ENCODE measurements at places on chromosomes 2 and 18. TPM values are rescaled to one million over a fixed set of nuclear protein-coding genes. Genes with fewer than 3 reads are reported as not detected.

- DNase-seq = no peak
Observed at GRCh38 chr2:180872255-180872654, 108.2 kb upstream of the UBE2E3 start.

DNA sequence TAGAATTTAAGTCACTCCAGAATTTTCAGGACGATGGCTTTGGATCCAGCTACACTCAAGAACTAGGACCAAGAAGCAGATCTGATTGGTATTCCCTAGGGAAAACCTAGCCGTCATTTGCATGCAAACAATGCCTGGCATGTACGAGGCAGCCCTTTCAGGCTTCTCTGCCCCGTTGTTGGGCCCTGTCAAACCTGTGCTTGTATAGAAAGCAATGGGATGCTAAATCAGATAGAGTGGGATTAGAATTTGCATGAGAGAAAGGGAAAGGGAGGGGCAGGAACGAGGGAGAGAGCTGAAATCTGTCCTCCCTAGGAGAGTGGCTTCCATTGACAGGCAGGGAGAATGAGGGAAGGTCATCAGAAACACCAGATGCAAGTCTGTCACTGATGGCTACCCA lies 28.6 kb downstream of the ARID5A start:
- no peak for DNase-seq

- no peak for DNase-seq
Observed at GRCh38 chr2:13113002-13113401, 396.3 kb downstream of the TRIB2 start.

GRCh38 chr2:240502059-240502429 lies 55.7 kb downstream of the ANKMY1 start:
- DNase-seq = no peak

- DNase-seq = no peak
Observed at GRCh38 chr2:15076668-15077067, 444.2 kb downstream of the LRATD1 start.

- DNase-seq = no peak
Observed at GRCh38 chr2:2021995-2022394, 277.7 kb upstream of the PXDN start.

- DNase-seq = no peak
Observed at GRCh38 chr2:109185338-109185737, 56.3 kb downstream of the SH3RF3 start.

DNA sequence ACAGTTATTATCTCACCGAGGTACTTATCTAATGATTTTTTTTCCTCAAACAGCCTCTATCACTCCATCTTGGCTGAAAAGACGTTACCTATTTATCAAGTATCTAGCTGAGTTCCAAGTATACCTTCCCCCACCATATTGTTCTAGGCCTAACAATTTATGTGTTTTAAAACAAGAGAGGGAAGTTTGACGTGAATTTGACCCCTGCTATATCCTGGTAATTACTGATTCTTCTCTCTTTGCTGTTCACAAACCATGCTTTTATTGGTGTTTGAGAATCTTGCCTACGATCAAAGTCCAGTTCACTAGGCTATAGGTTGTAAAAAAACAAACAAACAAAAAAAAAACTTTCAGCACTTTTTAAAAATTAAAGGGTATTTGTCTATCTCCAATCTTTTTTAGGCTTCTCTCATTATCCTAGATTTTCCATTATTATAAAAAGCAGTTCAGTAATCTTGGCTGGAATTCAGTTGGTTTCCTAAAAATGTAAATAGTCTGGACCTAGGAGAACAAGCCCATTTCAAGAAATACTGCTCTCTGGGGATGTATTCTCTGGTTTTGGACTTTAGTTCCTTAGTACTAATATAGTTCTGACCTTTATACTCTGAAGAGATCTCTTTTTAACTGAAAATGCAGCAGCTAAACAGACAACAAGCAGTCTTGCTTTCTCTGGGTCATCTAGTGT lies 505.4 kb downstream of the CPS1 start:
- DNase-seq = no peak

DNA sequence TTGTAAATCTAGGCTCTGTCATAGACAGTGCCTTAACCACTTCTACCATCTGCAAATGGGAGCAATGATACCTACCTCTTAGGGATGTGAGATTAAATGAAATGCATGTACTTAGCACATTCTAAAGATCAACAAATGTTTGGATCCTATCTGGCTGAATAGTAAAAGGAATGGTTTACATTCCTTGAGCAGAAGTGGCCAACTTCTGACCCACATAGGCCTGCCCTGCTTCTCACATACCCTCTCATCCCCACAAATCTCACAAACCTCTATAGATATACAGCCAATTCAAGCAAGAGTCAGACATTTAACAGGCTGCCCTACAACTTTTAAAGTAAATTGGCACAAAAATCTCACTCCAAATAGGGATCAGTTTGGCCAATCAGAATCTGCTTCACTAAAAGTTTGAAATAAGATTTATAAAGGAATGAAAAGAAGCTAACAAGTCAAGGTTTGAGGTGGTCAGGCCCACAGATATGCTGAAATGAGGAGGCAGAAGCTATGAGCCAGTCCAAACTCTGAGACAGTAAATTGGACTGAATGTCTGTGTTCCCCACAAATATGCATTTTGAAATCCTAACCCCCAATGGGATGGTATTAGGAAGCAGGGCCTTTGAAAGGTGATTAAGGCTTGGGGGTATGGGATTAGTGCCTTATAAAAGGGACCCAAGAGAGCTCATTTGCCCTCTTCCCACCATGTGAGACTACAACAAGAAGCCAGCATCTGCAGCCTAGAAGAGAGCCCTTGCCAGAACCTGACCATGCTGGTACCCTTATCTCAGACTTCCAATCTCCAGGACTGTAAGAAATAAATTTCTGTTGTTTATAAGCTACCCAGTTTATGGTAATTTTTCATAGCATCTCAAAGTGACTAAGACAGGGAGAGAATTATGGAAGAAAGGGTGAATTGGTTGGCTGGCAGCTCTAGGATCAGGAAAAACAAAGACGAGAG lies 227.8 kb upstream of the RBMS1 start:
- DNase-seq = no peak

DNA sequence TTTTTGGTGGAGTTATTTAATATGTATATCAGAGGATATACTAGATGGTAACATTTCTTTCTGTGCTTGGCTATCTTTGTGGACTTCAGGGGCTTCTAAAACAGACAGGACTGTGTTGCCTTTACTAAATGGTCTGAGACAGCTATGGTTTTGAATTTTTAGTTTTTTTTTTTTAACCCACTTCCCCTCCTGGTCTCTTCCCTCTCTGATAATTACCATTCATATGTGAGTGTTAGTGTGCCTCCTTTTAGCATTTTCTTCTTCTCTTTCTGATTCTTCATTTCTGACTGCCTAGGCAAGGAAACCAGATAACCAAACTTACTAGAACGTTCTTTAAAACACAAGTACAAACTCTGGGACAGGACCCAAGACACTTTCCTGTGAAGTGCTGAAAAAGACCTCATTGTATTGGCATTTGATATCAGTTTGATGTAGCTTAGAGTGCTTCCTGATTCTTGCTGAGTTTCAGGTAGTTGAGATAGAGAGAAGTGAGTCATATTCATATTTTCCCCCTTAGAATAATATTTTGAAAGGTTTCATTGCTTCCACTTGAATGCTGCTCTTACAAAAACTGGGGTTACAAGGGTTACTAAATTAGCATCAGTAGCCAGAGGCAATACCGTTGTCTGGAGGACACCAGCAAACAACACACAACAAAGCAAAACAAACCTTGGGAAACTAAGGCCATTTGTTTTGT lies 52.7 kb downstream of the SMAD4 start:
- DNase-seq = no peak

DNA sequence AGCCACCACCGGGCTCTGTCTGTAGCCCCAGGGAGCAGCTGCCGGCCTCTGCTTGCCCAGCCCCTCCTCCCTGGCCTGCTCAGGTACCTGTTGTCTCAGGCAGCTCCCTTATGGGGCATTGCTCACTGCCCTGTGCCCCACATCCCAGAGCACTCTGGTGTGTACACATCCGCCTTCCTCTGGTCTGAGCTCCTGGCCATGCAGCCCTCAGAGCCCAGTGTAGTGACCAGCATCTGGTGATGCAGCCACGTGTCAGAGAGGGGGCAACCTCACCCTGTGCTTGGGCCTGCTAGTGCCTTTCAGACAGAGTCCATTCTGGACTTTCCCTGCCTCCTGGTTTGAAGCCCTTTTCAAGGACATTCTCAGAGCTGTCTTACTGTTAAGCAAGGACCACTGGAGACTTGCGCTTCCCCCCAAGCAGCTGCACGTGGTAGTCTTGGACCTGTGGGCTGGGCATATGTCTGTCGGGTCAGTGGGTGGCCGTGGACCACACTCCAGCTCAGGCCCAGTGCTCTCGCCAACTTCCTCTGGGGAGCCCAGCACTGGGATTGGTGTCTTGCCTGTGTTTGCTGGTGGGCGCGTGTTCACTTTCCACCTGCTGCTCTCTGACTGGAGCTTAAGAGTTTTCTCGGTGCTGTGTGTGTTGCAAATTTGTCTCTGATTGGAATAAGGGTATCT lies 30.7 kb downstream of the DGKD start:
- DNase-seq = no peak

- DNase-seq = no peak
Observed at GRCh38 chr2:161982548-161983330, 91.3 kb downstream of the DPP4 start.

- DNase-seq = no peak
Observed at GRCh38 chr2:238653431-238654109, 194.3 kb upstream of the TWIST2 start.

- DNase-seq = no peak
Observed at GRCh38 chr2:197137826-197138477, 172.6 kb downstream of the ANKRD44 start.

DNA sequence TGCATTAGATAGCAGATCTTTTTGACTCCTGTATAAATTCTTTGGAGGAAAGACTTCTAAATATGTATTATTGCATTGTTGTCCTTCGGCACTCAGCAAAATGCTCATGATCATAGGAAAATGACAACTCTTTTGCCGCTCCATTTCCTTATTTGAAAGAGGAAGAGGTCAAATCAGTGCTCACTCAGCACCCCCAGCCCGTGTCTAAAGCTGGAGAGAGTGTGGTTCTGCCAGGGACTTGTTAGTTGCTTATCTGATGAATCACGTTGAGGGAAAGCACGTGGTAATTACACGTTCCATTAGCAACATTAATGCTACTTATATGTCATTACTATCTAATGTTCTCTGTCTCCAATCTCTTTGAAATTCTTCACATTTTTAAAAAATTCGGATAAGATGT lies 46.0 kb upstream of the MBP start:
- no peak for DNase-seq

GRCh38 chr2:170680172-170680941 lies 34.8 kb upstream of the SP5 start:
- no peak for DNase-seq

- DNase-seq = no peak
Observed at GRCh38 chr2:42917425-42917927, 125.1 kb upstream of the HAAO start.

GRCh38 chr2:220296174-220296573 lies 668.7 kb downstream of the SLC4A3 start:
- no peak for DNase-seq

DNA sequence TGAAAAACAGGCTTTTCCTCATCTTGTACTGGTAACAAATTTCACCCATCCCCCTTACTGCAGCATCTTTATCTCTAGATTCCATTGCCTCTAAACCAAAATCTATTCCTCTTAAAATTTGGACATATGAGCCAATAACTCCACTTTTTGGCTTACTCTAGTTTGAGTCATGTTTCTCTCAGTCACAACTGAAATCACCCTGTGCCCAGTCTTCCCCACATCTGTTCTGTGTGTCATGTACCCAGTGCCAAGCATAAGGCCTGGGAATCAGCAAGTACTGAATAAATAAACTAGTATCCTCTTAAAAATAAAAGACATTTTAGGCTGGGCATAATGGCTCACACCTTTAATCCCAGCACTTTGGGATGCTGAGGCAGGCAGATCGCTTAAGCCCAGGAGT lies 20.8 kb upstream of the CHN1 start:
- DNase-seq = no peak

- DNase-seq = no peak
Observed at GRCh38 chr2:85173909-85174308, 40.7 kb downstream of the TCF7L1 start.

DNA sequence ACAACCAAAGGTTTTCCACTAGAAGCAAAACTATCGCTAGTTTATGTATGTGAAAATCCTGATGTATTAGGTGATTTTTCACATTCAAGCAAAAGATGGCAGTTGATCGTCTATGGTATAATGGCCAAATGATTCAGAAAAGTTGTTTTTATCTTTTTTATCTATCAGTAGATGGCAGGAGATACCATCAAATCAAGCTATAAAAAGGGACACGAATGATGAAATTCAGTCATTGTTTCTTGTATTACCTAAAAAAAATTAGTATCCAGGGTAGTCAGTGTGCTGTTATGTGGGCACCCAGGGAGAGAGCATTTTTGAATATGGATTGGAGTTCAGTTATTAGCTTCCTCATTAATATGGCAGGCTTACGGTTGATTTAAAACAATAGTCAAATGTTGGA lies 22.9 kb upstream of the CAVIN2 start:
- no peak for DNase-seq

DNA sequence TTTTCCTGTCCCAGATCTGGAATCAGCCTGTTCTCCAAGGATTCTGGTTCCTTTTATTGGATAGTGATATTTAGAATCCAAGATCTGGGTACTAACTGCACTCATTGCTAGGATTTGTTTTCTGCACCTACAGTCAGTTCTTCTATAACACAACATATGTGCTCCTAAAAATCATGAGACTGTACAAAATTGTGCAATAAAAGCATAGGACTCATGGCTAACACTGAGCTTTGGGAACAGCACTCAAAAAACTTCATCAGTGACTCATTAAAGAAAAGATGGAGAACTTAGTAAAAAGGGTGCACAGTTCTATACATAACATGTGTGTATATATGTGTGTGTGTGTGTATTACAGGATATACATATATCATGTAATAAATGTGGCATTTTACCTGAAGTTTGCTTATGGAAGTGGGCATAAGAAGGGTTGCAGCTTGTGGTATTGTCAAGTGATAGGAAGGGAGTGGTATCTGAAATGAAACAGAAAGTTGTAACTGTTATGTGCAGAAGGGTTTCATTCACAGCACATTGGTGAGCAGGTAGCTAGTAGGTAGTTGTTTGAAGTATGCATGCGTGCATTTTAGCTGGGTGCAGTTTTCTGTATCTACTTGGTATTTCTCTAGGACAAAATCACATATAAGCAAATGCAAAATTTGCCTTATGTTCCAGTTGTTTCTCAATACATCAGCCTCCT lies 5.9 kb upstream of the SCYGR2 start:
- no peak for DNase-seq

DNA sequence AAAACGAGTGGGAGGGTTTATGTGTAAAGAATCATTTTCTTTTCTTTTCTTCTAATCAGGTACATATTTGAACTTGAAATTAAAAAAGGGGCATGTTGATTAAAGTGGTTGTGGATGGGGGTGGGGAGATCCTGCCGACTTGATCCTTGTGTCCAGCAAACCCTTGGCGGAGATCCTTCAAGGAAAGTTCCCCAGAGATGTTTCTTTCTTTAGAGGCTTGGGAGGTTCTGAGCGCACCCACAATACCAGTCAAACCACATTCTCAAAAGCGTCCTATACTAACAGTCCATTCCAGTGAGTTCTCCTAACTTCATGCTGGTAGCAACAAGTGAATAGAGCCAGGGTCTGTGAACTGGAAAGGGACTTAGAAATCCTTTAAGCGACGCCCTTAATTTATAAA lies 49.2 kb downstream of the MYCN start:
- no peak for DNase-seq

- DNase-seq = no peak
Observed at GRCh38 chr2:170243118-170243837, 65.3 kb downstream of the MYO3B start.

Gene RETREG2
- total RNA-seq = 78.4 TPM

Gene PIK3C3
- 57.4 TPM for total RNA-seq

Gene GATA6
- not detected for total RNA-seq

Gene REG1B
- total RNA-seq = not detected

Gene WDR7
- 62.2 TPM for total RNA-seq

Gene GPR155
- 14.0 TPM for total RNA-seq

Gene ARHGEF4
- 1.5 TPM for total RNA-seq

Gene C2orf72
- not detected for total RNA-seq

Gene RAB6C
- not detected for total RNA-seq

Measured in T-helper 17 cell (primary cell).